ENCODE measurements at places on chromosomes 5 and 9.
A peak's percentile ranks its signal among the peaks of the same experiment; 100 is the strongest.

DNA sequence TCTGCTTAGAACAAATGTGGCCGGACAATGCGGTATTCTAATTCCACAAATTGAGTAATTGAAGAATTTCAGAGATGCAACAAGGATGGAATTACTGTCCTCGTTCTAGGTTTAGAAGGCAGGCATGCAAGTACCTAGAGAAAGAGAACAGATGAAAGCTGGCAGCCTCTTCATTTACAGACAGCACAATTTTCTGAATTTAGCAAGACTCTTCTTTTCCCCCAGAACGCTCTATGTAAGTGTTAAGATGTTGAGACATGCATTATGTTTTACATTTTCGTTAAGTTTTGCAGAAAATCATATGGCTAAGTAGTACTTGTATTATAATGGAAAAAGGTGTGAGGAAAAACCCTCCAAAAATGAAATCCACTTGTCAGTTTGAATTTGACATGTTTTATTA, 259.5 kb upstream of the ARRDC3 start:
- H3K27me3 ChIP-seq, result no peaks in the 10 kb centered on the region
- no peak overlapping the region for H3K27ac ChIP-seq
- H3K4me1 ChIP-seq, result peaks cover 24% of the 10 kb centered on the region

DNA sequence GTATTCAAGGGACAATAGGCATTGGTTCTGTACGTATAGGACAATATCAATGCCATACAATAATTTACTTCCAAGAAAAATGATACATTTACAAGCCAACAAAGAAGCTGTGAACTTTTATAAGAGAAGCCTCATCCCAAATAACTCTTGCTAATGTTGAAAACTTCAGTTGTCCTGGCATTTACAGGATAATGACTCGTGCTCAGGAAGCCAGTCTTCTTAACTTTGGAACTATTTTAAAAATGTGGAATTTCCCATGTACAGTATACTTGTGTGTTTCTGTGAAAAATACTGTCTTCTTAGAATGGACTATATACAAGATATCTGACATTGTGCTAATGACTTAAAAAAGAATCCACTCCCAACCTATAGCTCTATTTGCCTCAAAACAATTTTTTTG, 1479.3 kb upstream of the CDH9 start:
- H3K27me3 ChIP-seq, result peaks cover 4% of the 10 kb centered on the region
- no peaks in the 10 kb centered on the region for H3K36me3 ChIP-seq
- H3K27ac ChIP-seq, result no peak overlapping the region

DNA sequence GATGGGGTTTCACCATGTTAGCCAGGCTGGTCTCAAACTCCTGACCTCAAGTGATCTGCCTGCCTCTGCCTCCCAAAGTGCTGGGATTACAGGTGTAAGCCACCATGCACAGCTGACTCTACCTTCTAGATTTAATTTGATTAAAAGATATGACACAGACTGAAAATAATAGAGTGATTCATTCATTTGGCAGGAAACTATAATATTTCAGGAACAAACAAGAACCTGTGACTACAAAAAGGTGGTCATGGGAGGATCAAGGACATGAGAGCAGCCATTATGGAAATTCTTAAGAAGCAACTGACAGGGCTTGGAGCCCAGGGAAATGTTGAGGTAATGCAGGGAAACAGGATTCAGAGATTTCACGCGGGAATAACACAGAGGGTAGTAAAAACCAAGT, 265.5 kb upstream of the DAP start:
- no peaks in the 10 kb centered on the region for H3K4me1 ChIP-seq
- no peak overlapping the region for H3K27ac ChIP-seq
- no peak overlapping the region for H3K4me3 ChIP-seq
- peaks cover 11% of the 10 kb centered on the region for H3K27me3 ChIP-seq
- no peak for DNase-seq

DNA sequence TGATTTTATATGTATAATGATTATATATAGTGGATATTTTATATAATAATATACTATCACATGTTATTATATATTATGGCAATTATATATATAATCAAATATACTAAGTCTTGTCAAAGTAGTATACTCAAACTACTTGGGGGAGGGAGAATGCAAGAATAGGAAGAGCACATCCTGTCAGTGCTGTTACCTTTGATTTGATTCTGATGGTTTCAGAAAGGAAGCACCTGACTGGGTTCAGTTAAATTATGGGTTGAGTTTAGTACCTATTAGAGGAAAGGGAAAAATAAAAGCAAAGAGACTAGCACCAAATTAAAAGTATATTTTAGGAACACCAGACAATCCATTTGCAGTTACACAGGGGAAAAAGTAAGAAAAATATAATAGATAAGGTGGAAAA, 107.6 kb downstream of the GRIA1 start:
- no peaks in the 10 kb centered on the region for H3K27me3 ChIP-seq
- no peaks in the 10 kb centered on the region for H3K4me1 ChIP-seq
- DNase-seq, result no peak
- H3K27ac ChIP-seq, result no peak overlapping the region

- DNase-seq, result no peak
- H3K4me3 ChIP-seq, result no peak overlapping the region
- H3K27me3 ChIP-seq, result no peaks in the 10 kb centered on the region
- H3K4me1 ChIP-seq, result peaks cover 4% of the 10 kb centered on the region
- peaks cover 21% of the 10 kb centered on the region for H3K36me3 ChIP-seq
- H3K27ac ChIP-seq, result no peak overlapping the region
Observed at GRCh38 chr5:123414974-123415373, 8.2 kb downstream of the CEP120 start.

- H3K27me3 ChIP-seq, result peaks cover 3% of the 10 kb centered on the region
- no peak overlapping the region for H3K27ac ChIP-seq
- no peaks in the 10 kb centered on the region for H3K4me1 ChIP-seq
- no peak for DNase-seq
Observed at GRCh38 chr9:73743826-73744225, 592.2 kb downstream of the ANXA1 start.

DNA sequence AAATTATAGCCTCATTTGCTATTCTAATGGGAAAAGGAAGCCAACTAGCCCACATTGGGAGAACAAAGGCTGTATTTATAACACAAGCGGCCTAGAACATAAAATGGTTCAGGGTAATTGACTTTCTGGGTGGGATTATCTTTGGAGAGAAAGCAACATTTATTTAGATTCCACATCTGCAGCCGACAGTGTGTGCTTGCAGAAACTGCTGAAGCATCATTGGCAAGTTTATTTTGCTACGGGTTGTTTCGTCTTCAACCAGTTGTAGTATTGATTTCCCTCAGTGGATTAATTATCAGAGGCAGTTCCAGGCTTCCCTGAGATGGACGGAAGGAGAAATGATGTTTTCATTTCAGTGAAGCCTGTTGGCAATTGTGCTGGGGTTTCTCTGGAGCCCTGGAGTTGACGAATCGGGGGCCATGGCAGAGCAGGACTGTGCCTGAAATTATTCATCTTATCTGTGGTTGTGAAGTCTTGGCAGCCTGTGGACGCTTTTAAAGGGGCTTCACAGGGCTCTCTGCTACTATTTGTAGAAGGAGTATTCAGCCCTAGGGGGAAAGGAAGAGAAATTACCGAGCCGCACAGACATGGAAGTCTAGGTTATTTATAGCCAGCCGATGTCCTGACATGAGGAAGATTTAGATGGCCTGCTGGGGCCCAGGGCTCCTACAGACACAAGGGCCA, 290.6 kb upstream of the IRX4 start:
- DNase-seq, result no peak
- peaks cover 37% of the 10 kb centered on the region for H3K27me3 ChIP-seq
- H3K27ac ChIP-seq, result no peak overlapping the region
- H3K4me1 ChIP-seq, result no peaks in the 10 kb centered on the region

- no peak overlapping the region for H3K27ac ChIP-seq
- no peaks in the 10 kb centered on the region for H3K4me1 ChIP-seq
- peaks cover 54% of the 10 kb centered on the region for H3K27me3 ChIP-seq
- no peak overlapping the region for H3K4me3 ChIP-seq
Observed at GRCh38 chr9:132485393-132485792, 75.4 kb downstream of the CFAP77 start.

DNA sequence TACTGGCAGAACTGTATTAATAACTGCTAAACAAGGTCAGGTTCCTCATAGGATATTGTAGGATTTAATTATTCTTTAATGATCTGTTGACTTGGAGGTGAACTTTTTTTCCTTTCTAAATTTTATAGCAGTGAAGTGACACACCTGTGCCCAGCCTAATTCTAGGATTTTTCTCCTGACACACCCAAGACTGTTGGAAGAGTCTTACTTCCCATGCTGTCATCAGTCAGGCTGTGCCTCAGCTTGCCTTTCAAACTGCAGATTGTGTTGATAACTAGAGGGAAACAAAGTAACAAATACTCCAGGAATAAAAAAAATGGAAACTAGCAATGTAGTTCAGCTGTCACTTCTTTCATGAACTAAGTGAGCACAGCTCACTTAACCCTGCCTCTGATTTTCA, 22.0 kb downstream of the OTULIN start:
- no peaks in the 10 kb centered on the region for H3K27me3 ChIP-seq
- no peak overlapping the region for H3K27ac ChIP-seq
- DNase-seq, result no peak
- peaks cover 8% of the 10 kb centered on the region for H3K4me1 ChIP-seq
- no peak overlapping the region for H3K4me3 ChIP-seq
- H3K36me3 ChIP-seq, result peaks cover 41% of the 10 kb centered on the region

- H3K4me3 ChIP-seq, result no peak overlapping the region
- H3K27ac ChIP-seq, result no peak overlapping the region
- H3K4me1 ChIP-seq, result no peaks in the 10 kb centered on the region
- H3K36me3 ChIP-seq, result no peaks in the 10 kb centered on the region
Observed at GRCh38 chr9:12065050-12065449, 628.1 kb upstream of the TYRP1 start.

DNA sequence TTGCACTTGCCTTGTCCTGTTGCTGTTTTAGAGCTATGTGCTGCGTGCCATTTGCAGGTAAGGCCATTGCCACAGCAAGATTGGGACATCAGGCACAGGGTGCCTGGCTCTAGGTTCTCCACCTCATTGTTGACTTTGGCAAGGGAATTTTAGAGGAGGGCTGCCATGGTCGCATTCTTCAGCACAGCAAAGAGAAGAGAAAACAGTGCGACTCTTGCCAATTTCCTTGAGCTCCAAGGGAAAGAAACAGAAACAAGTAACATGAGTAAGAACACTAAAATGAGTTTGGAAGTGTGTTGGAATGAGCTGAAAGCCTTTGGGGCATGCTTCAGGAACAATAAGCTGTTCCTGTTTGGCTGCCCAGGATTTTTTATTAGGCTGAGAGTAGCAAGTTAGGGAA, 188.1 kb upstream of the IL12B start:
- no peak overlapping the region for H3K4me3 ChIP-seq
- no peak for DNase-seq
- peaks cover 3% of the 10 kb centered on the region for H3K36me3 ChIP-seq

- DNase-seq, result no peak
- peaks cover 20% of the 10 kb centered on the region for H3K4me1 ChIP-seq
- H3K4me3 ChIP-seq, result no peak overlapping the region
- H3K27ac ChIP-seq, result no peak overlapping the region
- H3K27me3 ChIP-seq, result no peaks in the 10 kb centered on the region
Observed at GRCh38 chr9:1233568-1233967, 183.4 kb downstream of the DMRT2 start.

- H3K4me1 ChIP-seq, result no peaks in the 10 kb centered on the region
- H3K36me3 ChIP-seq, result no peaks in the 10 kb centered on the region
- no peak for DNase-seq
- H3K27me3 ChIP-seq, result peaks cover 4% of the 10 kb centered on the region
Observed at GRCh38 chr5:27700526-27700925, 662.1 kb upstream of the CDH9 start.

DNA sequence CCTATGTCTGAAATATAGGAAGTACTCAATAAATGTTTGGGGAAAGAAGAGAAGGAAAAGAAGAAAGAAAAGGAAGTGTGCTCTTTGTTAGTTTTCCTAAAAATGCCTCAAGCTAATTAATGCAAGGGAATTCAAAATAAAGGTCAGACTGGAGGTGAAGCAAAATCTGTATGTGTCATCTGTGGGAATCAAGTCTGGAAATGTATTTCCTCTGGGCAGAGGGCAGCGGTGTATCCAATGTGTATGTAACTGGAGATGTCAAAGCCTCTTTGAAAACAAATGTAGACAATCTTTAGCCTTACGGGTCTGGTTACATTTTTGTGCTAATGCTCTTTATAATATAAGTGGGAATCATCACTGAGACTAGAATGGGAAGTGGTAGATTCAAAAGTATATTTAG, 471.4 kb downstream of the MAN2A1 start:
- H3K4me1 ChIP-seq, result peaks cover 20% of the 10 kb centered on the region
- no peak overlapping the region for H3K27ac ChIP-seq
- H3K27me3 ChIP-seq, result no peaks in the 10 kb centered on the region
- no peak for DNase-seq
- H3K4me3 ChIP-seq, result no peak overlapping the region

GRCh38 chr9:134433101-134433500, 106.8 kb downstream of the RXRA start:
- H3K36me3 ChIP-seq, result peaks cover 9% of the 10 kb centered on the region
- peak overlapping the region; percentile 77 for H3K27ac ChIP-seq
- H3K4me1 ChIP-seq, result peaks cover 39% of the 10 kb centered on the region

- H3K36me3 ChIP-seq, result no peaks in the 10 kb centered on the region
- DNase-seq, result no peak
Observed at GRCh38 chr5:174829511-174829864, 105.1 kb downstream of the MSX2 start.

- peaks cover 25% of the 10 kb centered on the region for H3K4me1 ChIP-seq
- no peak overlapping the region for H3K4me3 ChIP-seq
- H3K27me3 ChIP-seq, result no peaks in the 10 kb centered on the region
- no peak overlapping the region for H3K27ac ChIP-seq
- no peaks in the 10 kb centered on the region for H3K36me3 ChIP-seq
Observed at GRCh38 chr5:145942201-145942600, 5.8 kb downstream of the SH3RF2 start.

GRCh38 chr5:140868721-140869554, at the start of gene PCDHA11:
Gene PCDHA11 (plus strand): TSS chr5:140868957. CDS start chr5:140869104, 147 bp downstream.
- no peak for DNase-seq
- no peaks in the 10 kb centered on the region for H3K27me3 ChIP-seq
- peak within 1 kb of the TSS; percentile 49 for H3K27ac ChIP-seq
- peaks cover 7% of the 10 kb centered on the region for H3K36me3 ChIP-seq
- peaks cover 12% of the 10 kb centered on the region for H3K4me1 ChIP-seq

GRCh38 chr5:173530547-173530946, 85.9 kb downstream of the BOD1 start:
- peaks cover 8% of the 10 kb centered on the region for H3K4me1 ChIP-seq
- no peak for DNase-seq
- no peak overlapping the region for H3K4me3 ChIP-seq
- no peaks in the 10 kb centered on the region for H3K27me3 ChIP-seq

DNA sequence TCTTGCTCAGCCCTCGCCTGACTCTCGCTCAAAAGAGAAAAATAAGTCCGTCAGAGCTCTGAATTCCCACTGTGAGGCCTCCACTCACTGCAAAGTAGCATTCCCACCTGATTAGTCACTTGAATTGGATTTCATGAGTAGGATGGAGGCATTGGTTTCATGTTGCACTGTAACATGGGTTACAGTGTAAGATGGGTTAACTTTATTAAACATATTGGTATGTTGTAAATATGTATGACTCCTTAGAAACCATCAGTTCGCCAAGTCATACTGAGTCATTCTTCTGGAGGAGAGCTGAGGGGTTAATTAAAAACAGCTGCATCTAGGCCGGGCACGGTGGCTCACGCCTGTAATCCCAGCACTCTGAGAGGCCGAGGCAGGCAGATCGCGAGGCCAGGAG, 93.8 kb upstream of the BNC2 start:
- no peak for DNase-seq
- H3K36me3 ChIP-seq, result peaks cover 3% of the 10 kb centered on the region
- peaks cover 8% of the 10 kb centered on the region for H3K4me1 ChIP-seq
- H3K27me3 ChIP-seq, result no peaks in the 10 kb centered on the region
- peak overlapping the region; percentile 98 for H3K27ac ChIP-seq

Measured in chondrocyte (in vitro differentiated cells).